ENCODE measurements at places on chromosomes 2 and 18.

GRCh38 chr2:237935740-237936452 is 30.9 kb upstream of the UBE2F start:
- DNase-seq: no peak

DNA sequence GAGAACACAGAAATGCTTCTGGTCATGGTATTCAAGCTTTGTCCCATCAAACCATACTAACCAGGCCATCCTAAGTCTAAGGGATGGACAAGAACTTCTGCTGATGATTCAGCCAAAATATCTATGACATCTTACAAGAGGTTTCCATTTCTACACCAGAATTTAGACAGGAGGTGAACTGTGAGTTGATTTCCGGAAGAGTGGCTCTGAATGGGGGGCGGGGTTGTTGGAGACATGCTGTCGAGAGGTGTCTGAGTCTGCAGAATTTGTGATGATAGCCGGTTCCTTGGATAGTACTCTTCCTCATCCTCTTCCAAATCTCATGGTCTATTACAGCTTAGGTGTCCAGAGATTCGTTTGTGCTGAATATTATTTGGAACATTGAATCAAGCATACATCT is 408.7 kb upstream of the TCF4 start:
- no peak for DNase-seq

DNA sequence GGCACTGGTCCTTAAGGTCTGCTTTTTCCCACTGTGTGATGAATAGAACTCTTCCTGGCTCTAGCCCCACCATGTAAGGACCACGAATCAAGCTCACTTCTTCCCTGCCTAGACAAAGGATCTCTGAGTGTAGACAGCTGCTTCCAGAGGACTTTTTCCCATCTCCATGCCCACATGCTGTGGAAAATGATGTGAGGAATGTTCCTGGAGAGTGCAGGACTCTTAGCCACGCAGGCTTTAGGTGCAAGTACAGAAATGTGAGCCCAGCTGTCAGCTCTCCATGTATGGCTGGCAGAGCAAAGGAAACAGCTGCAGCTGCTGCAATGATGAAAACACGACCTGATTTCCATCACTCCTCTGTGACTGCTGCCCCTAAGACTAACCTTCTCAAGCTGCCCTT is 35.5 kb downstream of the NXPH2 start:
- DNase-seq: peak; percentile 13

DNA sequence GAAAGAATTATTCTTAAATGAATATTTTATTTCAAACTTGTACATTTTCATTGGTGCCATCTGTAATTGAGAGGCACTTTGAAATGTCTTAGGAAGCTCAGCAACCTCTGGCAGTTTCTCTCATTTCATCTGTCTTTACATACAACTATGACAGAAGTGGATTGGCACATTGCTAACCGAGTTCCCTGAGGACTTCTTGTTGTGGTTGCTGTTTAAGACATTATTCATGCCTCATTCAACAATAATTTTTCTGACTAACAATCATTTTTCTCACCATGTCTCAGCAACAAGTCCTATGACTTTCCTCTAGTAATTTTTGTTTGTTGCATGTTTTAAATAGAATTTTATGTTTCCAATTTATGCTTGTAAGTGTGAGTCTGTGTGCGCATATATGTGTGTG is 284.0 kb upstream of the CWC22 start:
- DNase-seq: no peak

DNA sequence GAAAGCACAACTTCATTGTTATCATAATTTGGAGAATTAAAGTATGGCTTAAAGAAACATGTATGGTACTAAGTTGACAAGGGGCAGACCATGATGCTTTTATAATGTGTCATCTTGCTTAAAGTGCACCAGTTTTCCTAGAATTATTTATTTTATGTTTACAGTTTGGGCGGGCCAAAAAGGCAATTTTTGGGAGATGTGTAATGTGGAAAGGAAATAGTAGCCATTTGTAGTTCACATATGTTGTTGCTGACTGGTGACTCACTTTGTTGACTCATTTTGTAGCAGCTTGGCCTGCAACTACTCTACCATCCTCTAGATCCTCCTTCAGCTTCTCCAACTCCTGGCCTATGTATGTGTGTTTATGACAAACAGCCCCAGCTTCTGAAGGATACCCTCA is 7.7 kb downstream of the ZSCAN30 start:
- no peak for DNase-seq

DNA sequence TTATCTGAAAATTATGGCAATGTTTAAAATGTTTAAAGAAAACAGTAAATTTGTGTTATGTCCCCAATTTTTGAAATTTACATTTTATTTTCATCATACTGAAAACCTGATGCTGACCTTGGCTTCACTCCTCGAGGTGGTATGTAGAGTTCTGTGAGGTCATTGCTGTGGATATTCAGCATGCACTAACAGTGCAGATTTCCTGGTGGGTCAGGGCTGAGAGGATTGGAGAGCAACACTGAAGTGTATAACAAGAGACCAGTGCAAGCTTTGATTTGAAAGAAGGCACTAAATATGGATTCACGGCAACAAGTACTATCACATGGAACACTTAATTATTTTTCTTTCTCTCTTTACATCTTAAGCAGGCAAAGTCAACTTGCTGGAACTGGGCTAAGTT is 134.1 kb downstream of the SLC8A1 start:
- DNase-seq: no peak

GRCh38 chr2:84830095-84830494 is 50.8 kb downstream of the TRABD2A start:
- peak; percentile 16 for DNase-seq

DNA sequence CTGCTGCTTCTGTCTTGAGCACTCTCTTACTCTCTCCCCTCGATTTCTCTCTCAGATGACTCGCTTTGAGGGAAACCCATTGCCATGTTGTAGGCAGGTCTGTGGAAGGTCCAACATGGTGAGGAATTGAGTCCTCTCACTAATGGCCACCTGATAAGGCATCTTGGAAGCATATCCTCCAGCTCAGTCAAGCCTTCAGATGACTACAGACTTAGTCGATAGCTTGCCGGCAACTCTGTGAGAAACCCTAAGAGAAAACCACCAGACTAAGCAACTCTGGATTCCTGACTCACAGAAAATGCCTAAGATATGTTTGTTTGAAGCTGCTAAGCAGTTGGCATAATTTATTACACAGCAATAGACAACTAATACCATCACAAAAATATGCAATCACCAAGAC is 51.2 kb downstream of the WDR75 start:
- no peak for DNase-seq

DNA sequence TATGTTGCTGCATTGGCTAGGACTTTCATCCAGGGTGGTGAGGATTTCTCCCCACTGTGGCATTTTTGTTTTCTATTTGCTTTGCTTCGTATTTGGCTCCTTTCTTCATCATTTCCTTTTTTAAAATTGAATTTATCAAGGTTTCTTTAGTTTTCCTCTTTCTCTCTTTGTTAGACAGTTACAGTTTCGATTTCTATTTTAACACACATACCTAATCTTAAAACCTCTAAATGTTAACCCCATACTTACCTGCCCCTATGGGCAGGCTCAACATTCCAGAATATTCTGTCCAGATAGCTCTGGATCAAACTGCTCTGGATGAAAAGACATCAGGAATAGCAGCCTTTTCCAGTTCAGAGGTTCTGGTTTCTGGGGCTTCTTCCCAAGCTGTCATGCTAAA is 49.2 kb downstream of the DIPK1C start:
- DNase-seq: no peak

DNA sequence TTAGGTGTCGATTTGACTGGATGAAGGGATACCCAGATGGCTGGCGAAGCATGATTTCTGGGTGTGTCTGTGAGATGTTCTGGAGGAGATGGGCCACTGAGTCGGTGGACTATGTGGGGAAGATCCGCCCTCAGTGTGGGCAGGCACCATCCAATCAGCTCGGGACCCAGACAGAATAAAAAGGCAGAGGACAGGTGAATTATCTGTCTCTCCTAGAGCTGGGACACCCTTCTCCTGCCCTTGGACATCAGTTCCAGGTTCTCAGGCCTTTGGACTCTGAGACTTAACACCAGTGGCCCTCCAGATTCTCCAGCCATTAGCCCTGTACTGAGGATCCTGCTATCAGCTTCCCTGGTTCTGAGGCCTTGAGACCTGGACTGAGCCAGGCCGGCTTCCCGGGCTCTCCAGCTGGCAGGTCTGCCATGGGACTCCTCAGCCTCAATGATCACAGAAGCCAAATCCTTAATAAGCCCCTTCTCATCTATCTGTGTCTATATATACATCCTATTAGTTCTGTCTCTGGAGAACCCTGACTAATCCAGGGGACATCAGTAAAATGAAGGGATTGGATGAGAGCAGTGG is 11.7 kb downstream of the PROC start:
- DNase-seq: no peak

GRCh38 chr2:241842620-241843211 is 16.0 kb downstream of the PDCD1 start:
- DNase-seq: peak; percentile 16

DNA sequence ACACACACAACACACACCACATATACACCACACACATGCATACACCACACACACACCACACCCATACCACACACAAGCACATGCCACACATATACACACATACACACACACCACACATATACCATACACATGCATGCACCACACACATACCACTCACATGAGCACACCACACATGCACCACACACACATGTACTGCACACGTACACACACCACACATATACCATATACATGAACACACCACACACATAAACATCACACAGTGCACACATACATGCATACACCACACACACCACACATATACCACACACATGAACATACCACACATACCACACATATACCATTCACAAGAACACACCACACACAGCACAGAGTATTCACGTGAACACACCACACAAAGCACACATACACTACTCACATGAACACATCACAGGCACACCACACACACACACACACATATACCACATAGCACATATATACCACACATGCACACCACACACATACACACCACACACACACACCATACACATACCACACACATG is 219.9 kb upstream of the RAB6C start:
- DNase-seq: no peak

- DNase-seq: peak; percentile 84
Measured at GRCh38 chr2:9003616-9004337, at the start of gene MBOAT2. MBOAT2 (minus strand) TSS chr2:9003684; CDS start chr2:9003614, 70 bp downstream.

DNA sequence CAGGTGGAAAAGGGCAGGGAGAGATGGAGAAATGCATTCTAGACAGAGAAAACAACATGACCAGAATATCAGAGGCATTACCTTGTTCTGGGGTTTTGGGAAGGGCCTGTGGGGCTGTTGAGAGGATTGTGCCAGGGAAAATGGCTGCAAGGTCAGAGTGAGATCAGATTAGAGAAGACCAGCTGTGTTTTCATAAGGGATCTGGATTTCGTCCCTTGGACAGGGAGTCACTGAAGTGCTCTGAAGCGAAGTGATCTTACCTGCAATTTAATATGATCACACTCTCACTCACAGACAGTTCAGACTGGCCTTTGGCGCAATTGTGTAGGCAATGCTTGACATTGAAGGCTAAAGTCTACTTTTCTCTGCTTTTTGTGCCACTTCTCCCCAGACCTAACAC is 20.3 kb upstream of the REG3G start:
- no peak for DNase-seq

DNA sequence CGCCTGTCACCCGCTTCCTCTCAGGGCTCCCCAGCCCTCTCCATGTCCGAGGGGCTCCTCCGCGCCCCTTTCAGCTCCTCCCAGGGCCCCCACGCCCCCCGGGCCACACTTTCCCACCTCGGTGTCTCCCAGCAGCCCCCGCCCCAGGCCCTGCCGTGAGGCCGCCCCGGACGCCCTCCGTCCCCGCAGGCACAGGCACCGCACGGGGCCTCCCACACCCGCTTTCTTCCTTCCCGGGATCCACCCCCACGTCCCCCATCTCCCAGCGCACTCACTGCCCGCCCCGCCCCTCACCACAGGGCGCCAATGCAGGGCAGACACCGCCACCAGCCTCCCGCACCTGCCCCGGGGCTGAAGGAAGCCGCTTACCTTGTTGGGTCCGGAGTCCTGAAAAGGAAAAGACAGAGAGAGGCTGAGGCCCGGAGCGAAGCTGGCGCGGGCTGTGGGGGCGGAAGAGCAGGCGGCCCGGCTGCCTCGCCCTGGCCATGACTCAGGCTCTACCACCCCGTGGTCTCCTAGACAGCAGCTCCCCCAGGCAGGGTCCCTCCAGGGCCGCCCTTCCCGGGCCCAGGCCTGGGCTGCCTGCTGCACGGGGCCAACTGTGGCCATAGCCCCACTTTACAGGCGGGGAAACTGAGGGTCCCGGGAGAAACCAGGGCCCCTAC is 37.7 kb downstream of the KIF1A start:
- DNase-seq: no peak

- DNase-seq: no peak
Measured at GRCh38 chr18:44709307-44710126, 28.8 kb downstream of the SETBP1 start.

DNA sequence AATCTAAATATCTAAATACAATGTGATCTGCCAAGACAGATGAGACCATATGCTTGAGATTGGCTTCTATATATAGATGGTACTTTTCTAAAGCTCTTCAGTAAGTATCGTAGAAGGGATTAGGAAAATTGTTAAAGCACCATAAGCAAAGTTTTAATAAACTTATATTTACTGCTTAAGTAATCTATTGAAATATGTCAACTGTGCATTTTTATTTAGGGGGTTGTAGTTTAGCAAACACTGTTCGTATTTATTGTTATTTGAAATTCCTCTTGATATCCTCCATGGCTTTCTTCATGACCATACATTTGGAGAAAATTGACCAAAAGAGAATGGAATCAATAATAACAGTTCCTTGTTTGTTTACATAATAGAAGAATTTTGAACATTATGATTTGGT is 102.7 kb downstream of the MIB1 start:
- DNase-seq: no peak

GRCh38 chr2:71548646-71549425 is 95.5 kb downstream of the DYSF start:
- peak; percentile 92 for DNase-seq

DNA sequence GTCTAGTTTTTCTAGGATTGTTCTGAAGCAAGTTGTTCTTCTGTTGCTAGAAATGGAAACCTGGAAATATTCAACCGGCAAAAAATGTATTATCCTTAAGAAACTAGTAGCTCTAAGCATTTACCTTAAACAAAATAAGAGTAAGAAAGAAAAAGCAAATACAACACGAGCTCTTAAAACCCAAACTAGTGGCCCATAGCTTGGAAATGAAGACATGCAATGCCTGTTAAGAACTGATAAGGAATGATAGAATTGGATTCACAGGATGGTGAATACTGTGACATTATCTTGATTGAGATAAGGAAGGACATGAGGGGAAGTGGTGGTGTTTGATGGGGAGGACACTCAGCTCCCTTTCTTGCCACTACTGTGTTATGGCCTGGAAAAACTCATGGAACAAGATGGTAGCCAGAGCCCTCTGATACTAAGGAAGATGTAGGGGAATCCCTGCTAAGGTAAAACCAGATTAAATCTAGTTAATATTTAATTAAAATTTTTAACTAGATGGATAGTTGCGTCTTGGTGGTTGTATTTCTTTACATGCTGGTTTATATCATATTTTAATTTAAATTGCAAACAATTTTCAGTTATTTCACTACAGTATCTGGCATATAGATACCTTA is 193.8 kb downstream of the LPIN1 start:
- DNase-seq: no peak

DNA sequence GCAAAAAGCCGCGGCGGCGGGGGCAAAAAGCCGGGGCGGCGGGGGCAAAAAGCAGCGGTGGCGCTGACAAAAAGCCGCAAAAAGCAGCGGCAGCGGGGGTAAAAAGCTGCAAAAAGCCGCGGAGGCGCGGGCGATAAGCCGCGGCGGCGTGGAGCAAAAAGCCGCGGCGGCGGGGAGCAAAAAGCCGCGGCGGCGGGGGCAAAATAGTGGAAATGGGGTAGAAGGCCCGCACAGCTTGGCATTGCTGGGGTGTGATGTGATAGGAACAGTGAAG is 450.1 kb downstream of the ANKRD30B start:
- peak; percentile 8 for DNase-seq

Measured in posterior cingulate gyrus (tissue), 11 donors.